ENCODE measurements at places on chromosomes 11 and 22.

DNA sequence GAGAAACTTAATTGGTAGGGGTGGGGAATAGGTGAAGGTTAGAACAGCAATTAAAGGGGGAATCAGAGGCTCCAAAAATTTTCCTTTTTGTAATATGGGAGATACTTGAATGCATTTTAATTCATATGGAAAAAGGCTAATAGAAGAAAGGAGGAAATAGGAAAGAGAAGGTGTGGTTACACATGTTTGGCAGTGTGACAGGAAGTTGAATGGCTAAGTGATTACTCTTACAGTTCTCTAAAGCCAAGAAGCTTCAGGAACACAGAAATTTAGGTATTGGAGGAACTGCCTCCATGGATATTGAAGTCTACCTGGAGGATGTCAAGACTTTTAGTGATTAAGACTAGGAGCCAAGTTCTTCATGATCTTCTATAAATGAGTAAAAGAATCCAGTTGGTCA, 6.3 kb downstream of the NXPE2 start:
- no peak for DNase-seq

GRCh38 chr11:689625-690024, 5.4 kb downstream of the DEAF1 start:
- no peak for DNase-seq

- no peak for DNase-seq
Measured at GRCh38 chr11:88709567-88709966, 356.2 kb downstream of the GRM5 start.

- DNase-seq, result no peak
Measured at GRCh38 chr22:38850941-38851849, 7.4 kb upstream of the NPTXR start.

GRCh38 chr22:17431179-17431578, 61.9 kb downstream of the CECR2 start:
- DNase-seq, result no peak

GRCh38 chr22:40037320-40037719, 42.6 kb downstream of the FAM83F start:
- DNase-seq, result no peak

GRCh38 chr22:37229012-37229804, 14.9 kb downstream of the RAC2 start:
- no peak for DNase-seq

DNA sequence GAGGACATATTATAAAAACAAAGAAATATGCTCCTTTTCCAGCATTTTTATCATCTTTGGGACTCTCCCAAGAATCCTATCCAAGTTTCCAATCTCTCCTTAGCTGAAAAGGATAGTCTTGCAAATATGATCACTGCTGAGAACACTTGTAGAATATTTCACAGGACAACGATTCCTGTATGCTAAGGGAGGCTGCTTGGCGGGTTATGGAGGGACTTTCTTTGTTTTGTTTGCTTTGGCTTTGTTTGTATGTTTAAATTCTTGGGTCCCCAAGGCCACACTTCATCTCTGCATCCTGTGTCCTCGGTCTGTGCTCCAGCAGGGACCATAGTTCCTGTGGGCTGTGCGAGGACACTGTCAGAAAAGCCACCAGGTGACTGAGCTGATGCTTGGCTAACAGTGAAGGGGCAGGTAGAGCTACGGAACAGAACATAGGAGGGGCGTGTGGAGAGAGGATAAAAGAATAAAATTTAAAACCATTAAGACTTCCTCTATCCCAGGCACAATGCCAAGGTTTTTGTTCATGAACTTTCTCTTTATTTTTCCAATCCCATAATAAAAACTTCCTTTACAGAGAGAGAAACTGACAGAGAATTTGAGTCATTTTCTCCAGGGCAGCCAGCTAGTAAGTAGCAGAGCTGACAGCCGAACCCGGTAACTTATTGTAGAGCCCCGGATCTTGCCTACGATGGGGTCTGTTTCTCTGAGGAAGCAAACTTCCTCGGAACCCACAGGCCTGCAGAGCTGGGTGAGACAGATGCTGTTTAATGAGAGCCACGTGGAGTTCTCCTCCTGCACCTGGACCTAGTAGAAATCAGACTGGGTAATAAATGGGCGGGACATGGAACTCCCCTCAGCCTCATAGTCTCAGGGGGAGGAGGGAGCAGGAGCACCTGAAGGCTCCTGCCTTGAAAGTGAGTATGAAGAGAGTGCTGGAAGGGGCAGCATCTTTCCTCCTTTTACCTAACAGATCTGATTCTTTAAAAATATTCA, at the start of gene IZUMO1R:
IZUMO1R (plus strand) TSS at position 615 of the 993 bp plus-strand sequence. CDS start 1,057 bp downstream, outside the sequence.
- no peak for DNase-seq

DNA sequence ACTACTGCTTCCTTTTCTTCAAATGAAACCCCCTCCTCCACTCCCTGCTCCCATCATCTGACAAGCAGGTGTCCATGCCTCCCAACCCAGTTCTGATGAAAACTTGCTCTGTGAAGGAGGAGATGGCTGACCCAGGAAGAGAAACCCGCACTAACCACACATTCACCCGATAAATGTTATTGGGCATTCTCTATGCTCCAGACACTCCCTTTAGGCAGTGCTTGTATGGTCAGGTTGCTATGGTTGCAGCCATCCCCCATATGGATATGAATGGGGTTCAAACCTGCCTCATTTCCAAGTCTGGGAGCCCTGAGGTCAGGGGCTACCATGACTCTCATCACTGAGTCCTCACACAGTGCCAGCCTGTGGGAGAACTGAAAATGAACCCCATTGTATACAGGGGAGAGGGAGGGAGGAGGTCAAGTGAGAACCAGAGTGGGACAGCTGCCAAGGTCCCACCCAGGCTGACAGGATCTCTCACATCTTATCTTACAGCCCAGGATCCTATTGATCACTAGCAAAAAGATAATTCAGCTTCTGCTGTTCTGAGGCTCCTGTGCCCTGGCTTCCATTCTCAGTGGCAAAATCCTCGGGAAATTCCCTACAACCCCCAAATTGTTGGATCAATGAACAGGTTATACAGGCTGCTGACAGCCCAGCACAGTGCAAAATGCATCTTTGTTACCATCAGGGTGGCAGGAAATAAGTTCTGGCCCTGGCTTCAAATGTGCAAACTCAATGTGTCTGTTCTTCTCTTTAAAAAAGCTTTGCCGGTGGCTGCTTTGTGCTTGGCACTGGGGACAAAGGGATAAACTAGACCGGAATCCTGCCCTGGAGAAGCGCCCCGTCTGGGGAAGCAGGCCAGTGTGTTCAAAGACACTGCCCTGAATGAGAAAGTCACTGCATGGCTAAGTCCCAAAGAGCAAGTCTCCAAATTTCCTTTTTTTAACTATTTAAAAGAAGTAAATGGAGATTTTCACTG, 22.7 kb upstream of the ACER3 start:
- DNase-seq, result no peak

DNA sequence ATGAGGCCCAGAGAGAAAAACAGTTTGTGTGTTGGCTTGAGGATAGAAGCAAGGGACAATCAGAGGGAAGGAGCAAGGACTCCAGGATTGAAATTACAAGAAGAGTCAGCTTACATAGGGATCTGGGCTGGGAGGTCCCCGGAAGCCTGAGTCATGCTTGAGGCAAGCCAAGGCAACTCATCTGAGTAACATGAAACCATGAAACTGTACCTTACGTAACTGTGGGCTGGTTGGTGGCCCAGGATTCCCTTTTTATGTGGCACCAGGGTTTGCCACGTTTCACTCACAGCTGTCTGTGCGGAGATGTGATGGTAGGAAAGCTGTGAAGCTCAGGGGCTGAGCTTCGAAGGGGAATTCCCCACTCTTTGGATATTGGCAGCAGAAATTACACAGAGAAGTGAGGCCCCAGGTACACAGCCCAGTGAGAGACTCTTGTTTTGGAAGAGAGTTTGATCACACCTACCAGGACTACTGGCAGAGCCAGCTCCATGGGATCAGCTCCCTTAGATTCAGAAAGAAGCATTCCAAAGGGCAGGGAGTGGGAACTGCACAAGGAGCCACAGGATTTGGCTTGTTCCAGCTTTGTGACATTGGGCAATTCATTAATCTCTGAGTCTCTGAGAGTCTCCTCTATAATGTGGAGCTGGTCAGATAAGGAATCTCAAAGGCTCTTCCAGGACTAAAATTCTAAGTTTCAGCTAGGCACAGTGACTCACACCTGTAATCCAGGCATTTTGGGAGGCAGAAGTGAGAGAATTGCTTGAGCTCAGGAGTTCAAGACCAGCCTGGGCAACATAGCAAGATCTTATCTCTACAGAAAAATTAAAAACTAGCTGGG, 7.8 kb downstream of the SLC5A1 start:
- peak; percentile 52 for DNase-seq

- no peak for DNase-seq
Measured at GRCh38 chr11:126410649-126411048, 55.2 kb downstream of the ST3GAL4 start.

DNA sequence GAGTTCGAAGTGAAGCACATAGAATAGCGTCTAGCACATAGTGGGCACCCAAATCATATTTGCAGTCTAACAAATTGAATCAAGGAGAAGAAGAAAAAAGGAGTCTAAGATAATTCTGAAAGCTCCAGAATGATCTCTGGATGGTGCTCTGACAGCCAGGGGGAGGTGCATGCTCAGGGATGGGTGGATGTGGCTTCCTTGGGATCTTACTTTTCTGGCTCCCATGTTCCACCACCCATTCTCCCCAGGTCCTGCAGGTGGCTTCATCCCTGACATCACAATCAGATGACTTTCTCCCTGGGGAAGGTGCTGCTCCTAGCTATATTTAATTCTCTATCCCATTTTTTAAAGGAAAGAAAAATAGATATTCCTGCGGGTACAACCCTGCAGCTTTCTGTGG, 381.9 kb downstream of the CADM1 start:
- no peak for DNase-seq

GRCh38 chr11:69434471-69434931, 47.0 kb upstream of the LINC01488 start:
- DNase-seq, result no peak
